ENCODE measurements at places on chromosomes 1 and 21. TPM values are rescaled to one million over a fixed set of nuclear protein-coding genes. Genes with fewer than 3 reads are reported as not detected.

- no peak for DNase-seq
Observed at GRCh38 chr1:41390166-41390565, 28.9 kb downstream of the FOXO6 start.

DNA sequence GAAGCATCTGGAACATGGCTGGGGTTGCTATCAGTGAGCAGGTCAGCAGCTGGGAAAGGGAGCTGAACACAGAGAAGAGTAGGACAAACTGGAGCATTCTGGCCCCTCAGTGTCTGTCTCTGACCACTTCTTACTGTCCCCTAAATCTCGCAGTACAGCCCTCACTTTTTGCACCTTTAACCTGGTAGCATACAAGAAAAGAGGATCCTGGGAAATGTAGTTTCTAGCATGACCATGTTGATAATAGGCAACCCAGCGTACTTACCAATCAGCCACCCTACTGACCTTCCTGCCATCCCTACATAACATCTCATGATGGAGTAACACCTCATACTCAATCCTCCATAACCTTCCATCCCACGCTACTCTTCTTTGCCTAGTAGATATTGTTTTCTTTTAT is 99.1 kb upstream of the RAVER2 start:
- DNase-seq, result no peak

GRCh38 chr1:214452152-214452784 is 99.1 kb downstream of the PTPN14 start:
- no peak for DNase-seq

DNA sequence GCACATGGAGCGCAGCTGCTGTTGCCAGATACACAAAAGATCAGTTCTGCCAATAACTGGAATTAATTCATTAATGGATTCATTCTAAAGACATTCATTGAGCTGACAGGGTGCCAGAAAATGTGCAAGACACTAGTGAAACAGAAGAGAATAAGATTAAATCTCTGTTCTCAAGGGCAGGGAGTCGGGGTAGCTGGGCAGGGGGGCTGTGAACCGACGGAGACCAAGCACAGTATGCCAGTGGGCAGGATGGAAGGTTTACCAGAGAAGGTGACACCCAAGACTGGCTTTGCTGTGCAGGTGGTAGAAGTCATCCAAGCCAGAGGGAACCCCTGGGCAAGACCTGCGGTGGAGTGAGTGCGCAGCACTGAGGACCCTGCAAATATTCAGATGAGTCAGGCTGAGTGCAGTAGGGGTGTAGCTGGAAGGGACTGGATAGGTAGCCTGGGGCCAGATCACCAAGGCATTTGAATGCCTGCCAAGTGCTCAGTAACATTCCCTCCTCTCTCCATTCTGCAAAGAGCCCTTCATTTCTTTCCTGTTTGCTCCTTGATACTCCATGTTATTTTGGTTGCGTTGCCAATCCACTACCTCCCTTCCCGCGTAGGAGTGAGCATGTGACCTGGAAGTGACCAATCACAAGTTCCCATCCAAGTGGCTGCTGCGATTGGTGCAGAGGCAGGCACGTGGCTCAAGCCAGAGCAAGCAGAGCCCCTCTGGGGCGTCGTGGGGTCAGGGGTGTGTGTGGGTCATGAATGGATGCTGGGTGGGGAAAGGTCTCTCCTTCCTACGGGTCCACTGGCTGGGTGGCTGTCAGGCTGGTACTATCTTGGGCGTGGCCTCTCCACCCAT is 413.1 kb downstream of the PTPRU start:
- DNase-seq, result peak; percentile 58

GRCh38 chr1:172089768-172090510 is 248.6 kb downstream of the DNM3 start:
- DNase-seq, result peak; percentile 75

DHRS3 gene
- 38.7 TPM for polyA plus RNA-seq

COG2 gene
- polyA plus RNA-seq, result 23.7 TPM

FBXO2 gene
- 19.0 TPM for polyA plus RNA-seq

Data from testis (tissue), 5 donors.